Mammary epithelial cell (primary cell): ENCODE measurements at places on chromosomes 4 and X. TPM values are rescaled to one million over a fixed set of nuclear protein-coding genes. Genes with fewer than 3 reads are reported as not detected.
A peak's percentile ranks its signal among the peaks of the same experiment; 100 is the strongest.

DNA sequence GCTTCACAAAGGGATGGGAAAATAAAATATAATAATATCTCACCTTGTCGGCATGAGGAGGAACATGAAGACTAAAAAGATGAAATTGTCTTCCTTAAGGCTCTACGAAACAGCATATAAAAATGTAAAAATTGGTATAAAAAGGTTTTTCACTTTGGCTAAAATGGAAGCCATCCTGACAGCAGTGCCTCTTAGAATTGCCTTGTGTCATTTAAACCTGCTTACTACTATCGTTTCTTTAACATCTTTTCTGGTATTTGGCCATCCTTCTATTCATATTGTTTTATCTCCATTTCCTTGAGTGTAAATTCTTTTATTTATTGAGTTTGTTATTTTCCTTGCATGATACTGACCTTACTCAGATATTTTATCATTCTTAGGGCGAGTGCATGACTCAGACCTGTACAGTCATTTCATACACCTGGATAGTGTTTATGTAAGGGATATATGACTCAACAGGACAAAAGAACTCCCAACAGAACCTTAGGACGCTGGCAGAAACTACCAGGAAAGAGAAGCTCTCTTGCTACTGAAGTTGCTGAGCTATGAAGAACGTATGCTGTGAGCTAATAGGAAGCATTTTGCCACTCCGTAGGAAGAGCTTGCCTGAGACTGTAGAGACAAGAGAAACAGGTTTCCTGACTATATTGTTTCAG is 5.8 kb upstream of the CDKN2AIP start:
- peak; percentile 99 for DNase-seq

GRCh38 chr4:112516471-112517066 is 589 bp upstream of the NEUROG2 start:
- no peak for DNase-seq

DNA sequence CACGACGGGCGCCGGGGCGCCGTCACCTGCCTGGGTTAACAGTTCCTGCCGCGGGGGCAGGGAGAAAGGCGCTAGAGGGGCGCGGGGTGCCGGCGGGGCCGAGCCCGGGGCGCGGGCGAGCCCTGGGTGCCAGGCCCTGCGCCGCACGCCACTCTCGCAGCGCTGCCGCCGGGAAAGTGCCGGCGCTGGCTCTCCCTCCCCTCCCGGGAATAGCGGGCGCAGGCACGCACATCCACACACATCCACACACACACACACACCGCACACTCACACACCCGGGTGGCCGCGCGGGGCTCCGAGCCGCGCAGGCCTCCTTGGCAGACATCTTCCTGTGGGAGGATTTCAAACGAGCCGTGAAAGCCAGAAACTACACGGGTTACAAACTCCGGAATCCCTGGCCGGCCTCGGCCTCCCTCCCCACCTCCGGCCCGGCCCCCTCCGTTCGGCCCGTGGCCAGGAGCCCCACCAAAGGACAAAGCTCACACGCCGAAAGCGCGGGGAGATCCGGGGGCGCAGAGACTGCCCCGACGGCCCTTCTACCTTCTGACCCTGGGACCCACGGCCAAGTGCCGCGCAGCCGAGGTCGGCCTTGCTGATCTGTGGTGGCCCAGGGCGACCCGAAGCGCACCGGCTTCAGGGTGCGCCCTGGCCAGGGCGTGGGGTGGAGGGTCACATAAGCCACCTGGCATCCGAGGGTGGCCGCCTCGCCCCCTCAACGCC is 92.3 kb downstream of the BCOR start:
- no peak for DNase-seq

DNA sequence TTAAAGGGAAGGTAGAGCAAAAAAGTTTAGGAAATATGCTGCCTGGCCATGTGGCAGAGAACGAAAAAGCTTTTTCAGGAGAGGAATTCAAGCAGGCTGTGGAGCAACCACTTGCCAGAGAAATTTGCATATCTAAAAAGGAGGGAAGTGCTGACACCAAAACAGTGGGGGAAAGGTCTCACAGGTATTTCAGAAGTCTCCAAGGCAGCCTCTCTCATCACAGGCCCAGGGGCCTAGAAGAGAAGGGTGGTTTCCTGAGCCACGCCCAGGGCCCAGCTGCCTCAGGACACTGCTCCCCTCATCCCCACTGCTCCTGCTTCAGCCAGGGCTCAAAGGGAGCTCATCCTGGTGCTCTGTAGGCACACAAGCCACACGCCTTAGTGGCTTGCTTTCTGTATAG is 29.9 kb upstream of the STS start:
- DNase-seq, result no peak

DNA sequence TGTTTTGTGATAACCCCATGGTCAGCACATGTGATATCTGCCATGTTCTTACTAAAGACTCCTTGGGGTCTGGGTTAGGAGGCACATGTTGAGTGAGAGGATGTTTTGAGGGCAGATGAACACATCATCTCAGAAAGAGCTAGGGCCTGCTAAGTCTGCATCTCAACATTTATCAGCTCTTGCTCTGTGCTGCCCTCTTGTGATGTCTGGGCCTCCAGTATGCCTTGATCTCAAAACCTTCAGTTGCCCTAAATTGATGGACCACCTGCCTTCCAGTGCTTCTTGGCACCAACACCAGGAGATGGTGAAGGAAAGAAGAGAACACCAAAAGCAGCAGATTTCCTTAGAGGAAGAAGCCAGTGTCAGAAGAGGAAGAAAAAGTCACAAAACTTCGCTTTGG is 22.5 kb downstream of the MID1 start:
- no peak for DNase-seq

DNA sequence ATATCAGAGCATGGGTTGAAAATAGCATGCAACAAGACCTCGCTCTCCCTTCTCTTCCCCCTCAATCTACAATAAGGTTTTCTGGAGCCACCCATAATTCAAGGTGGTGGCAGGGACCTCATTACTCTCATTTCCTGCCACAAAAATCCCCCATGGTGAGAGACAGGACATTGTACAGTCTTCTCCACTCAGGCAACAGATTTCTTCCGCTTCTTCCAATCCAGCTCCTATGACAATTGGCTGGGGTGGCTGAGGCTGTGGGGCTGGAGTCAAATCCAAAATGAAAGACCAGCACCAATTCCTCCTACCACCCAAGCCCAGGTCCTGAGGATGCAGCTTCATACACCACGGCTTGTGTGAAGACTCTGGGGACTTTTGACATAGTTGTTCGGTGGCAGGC is 40.3 kb upstream of the NKRF start:
- no peak for DNase-seq

The HELT gene
- not detected for total RNA-seq
